ENCODE measurements at places on chromosomes 13 and 19. TPM values are rescaled to one million over a fixed set of nuclear protein-coding genes. Genes with fewer than 3 reads are reported as not detected.

AKAP8 gene
- 28.9 TPM for total RNA-seq

GRCh38 chr13:33401238-33401637, 115.7 kb upstream of the STARD13 start:
- DNase-seq, result no peak

GRCh38 chr13:62093984-62094780, 678.5 kb upstream of the PCDH20 start:
- no peak for DNase-seq

SIGLEC14 gene
- total RNA-seq, result not detected

PDS5B gene
- 59.2 TPM for total RNA-seq

DNA sequence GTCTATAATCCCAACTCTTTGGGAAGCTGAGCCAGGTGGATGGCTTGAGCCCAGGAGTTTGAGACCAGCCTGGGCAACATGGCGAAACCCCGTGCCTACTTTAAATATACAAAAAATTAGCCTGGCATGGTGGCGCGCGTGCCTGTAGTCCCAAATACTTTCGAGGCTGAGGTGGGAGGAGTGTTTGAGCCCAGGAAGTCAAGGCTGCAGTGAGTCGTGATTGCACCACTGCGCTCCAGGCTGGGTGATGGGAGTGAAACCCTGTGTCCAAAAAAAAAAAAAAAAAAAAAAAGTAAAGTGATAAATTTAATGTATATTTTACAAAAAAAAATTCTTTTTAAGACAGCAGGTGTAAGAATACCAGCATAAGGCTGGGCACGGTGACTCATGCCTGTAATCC, 17.6 kb downstream of the TMEM38A start:
- no peak for DNase-seq

AMH gene
- total RNA-seq, result 11.0 TPM

DNA sequence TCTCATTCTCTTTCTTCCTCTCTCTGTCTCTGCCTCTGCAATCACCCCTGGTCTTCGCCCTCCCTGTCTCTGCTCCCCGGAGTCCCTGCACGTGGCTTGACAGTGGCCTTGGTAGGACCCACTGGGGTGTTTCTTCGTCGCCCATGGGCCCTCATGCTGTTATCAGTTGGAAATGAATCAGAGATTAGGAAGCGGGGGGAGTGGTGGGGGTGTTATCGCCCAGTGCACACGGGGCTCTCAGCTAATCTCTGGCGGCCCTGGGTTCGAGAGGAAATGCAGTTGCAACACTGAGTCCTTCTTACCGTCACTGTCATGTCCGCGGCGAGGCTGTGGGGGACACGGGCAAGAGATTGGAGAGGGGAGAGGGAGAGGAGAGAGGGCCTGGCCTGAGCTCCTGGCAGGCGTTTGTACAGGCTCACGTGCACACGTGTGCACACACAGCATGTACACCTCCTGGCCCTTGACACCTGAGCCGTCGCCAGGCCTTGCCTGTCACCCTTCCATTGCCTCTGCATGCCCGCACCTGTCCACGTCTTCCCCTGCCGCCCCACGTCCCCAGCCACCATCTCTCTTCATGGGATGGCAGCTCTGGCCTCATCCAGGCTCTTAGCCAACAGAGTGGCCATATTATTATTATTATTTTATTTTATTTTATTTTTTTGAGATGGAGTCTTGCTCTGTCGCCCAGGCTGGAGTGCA, 37.8 kb upstream of the SLC7A10 start:
- DNase-seq, result no peak

All from glutamatergic neuron (in vitro differentiated cells).